Mesenchymal stem cell (in vitro differentiated cells and primary cell): ENCODE measurements at places on chromosomes 16 and 17.

DNA sequence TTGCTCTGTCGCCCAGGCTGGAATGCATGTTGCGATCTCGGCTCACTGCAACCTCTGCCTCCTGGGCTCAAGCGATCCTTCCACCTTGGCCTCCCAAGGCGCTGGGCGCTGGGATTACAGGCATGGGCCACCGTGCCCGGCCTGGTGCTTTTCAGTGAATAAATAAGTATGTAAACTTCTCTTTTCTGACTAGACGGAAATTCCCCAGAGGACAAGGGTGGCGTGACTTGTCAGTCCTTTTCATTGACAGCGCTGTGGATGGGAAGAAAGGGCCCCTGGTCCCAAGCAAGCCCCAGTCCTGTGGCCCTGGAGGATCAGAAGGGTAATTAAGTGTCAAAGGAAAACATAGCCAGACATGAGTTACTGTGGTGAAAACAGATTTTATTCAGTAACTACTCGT lies 9.6 kb upstream of the SPN start:
- DNase-seq: no peak

GRCh38 chr16:8720080-8720966 lies 45.9 kb downstream of the ABAT start:
- DNase-seq: no peak

DNA sequence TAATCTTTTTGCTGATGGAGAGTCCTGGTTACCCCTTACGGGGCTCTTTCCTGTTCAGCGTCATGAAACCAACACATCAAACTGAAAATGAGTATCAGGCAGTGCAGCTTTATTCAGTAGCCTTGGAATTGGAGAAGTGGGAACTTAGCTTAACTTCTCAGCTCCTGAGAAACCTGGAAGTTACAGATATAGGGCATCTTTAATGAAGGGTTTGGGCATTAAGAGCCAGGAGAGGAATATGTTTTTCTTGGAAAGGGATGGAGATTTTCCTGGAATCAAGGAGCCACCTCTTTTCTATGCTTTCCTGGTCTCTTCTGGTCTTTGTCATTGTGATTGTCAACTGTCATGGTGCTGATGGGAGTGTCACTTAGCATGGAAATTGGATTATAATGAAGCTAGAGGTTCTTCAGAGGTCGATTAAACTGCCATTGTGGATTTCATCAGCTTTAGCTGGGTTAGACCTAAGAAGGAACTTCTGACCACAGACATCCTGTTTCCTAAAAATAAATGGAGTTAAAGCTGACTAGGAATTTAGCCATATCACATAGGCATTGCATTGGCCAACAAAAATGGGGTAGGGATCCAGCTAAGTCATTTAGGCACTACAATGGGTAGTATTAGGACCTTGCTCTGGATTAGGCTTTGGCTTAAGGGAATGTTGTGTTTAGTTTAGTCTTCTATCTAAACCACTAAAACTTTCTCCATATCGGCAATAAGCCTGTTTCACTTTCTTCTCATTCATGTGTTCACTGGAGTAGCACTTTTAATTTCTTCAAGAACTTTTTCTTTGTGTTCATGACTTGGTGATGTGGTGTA lies 186.4 kb downstream of the BCAS3 start:
- DNase-seq: peak; percentile 6

- no peak for DNase-seq
These were observed 3.7 kb downstream of the GGA2 start for GRCh38 chr16:23506606-23506994.

- no peak for DNase-seq
These were observed 4.4 kb downstream of the OR3A3 start for GRCh38 chr17:3415610-3416009.

DNA sequence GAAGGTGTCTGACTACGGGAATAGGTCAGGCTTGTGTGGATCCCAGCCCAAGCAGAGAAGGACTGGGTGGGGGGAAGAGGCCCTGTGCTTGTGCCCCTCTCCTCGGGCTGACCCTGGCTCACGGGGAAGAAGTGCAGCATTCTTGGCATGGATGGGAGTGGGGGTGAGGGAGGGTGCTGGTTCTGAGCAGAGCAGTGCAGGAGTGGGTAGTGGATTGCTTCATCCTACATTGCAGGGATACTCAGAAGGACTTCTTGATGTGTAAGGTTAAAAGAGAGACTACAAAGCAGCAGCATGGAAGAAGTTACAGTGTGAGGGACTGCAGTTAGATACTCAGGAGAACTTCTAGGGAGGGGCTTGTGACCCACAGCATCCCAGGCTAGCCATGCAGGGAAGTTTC lies 2.1 kb downstream of the ARHGAP23 start:
- peak; percentile 61 for DNase-seq

- no peak for DNase-seq
These were observed 9.2 kb upstream of the PRR29 start for GRCh38 chr17:63988741-63989621.

- no peak for DNase-seq
These were observed 54.9 kb upstream of the TANC2 start for GRCh38 chr17:62911114-62911513.

GRCh38 chr17:2594722-2595599 lies 1.5 kb downstream of the PAFAH1B1 start:
- peak; percentile 39 for DNase-seq

DNA sequence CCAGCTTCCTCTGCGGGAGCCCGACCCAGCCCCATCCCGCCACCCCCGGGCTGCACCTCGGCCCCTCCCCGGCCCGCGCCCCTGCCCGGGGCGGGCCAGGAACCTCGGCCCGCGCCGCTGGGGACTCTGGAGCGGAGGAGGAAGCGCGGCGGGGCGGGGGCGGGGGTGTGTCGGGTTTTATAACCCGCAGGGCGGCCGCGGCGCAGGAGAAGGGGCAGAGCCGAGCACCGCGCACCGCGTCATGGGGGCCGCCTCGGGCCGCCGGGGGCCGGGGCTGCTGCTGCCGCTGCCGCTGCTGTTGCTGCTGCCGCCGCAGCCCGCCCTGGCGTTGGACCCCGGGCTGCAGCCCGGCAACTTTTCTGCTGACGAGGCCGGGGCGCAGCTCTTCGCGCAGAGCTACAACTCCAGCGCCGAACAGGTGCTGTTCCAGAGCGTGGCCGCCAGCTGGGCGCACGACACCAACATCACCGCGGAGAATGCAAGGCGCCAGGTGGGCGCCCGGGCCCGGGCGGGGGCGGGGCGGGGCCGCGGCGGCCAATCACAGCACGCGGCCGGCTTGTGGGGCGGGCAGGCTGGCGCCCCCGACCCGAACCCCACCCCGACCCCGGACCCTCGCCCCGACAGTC lies at the start of gene ACE:
Gene ACE, plus strand, starts transcription at position 208 of the 626 bp plus-strand sequence. Its CDS starts 34 bp downstream, at position 242.
- peak; percentile 20 for DNase-seq

GRCh38 chr16:69326172-69326873 lies 4.1 kb downstream of the PDF start:
- no peak for DNase-seq

DNA sequence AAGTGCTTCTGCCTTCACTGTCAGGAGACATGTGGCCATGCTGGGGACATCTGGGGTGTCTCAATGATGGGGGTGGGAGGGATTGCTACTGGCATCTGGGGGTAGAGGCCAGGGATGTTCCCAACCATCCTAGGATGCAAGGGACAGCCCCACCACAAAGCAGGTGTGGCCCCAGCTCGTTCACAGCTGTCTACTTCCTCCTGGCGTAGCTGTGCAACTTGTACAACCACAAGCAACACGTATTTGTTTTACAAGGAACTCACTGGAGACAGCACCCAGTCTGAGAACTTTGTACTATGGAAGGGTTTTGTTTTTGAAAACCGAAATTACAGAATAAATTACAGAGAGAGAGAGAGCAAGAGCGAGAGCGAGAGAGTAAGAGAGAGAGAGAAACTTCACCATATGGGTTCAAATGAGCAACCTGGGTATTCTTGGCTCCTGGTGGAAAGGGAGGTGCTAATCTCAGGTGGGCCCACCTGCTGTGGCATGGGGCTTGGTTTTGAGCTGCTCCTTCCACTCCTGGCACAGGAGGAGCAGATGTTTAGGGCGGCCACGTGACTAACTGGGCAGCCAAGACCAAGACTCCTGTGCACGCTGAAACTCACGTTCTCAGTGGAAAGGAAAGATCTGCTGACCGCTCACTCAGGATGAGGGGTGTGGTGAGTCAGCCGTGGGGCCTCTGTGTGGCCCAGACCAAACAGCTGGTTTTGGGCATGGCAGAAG lies 17.5 kb upstream of the TNFRSF13B start:
- DNase-seq: no peak

- DNase-seq: no peak
These were observed 129.6 kb downstream of the MRM1 start for GRCh38 chr17:36730857-36731490.

- peak; percentile 48 for DNase-seq
These were observed 31.1 kb downstream of the C16orf82 start for GRCh38 chr16:27097800-27098230.

- DNase-seq: peak; percentile 99
These were observed 5.6 kb downstream of the CPNE7 start for GRCh38 chr16:89581045-89581695.

- no peak for DNase-seq
These were observed 559 bp downstream of the ITGAM start for GRCh38 chr16:31260136-31260931.

GRCh38 chr17:81027591-81028505 lies 7.1 kb upstream of the BAIAP2 start:
- DNase-seq: no peak

- DNase-seq: no peak
These were observed 4.8 kb upstream of the PHF12 start for GRCh38 chr17:28956112-28956511.

GRCh38 chr17:60538726-60539125 lies 12.7 kb upstream of the APPBP2 start:
- DNase-seq: no peak

GRCh38 chr16:21986692-21987246 lies 14.1 kb downstream of the PDZD9 start:
- no peak for DNase-seq

DNA sequence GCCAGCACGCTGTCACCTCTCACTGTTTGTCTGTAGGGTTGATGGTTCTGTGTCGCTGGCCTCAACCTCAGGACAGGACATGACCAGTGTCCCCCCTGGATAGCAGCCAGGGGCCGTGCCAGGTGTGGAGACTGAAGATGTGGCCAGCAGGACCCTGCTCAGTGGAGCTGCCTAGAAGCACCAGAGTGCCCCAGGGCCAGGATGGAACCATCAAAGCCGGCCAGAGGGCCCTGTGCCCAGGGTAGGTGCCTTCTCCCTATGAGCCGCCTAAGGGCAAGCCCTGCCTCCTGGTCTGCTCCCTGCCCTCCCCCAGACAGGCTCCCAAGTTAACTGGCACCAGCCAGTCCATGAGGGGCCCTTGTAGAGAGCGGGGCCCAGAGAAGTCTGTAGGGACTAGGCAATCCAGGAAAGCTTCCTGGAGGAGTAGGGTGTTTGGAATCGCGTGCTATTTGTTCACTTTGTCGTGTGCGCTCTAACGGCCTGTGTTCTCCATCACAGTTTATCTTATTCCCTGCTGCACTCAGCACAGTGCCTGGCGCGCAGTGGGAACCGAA lies 546 bp upstream of the NDUFB10 start:
- no peak for DNase-seq

GRCh38 chr16:85019659-85020245 lies 7.8 kb upstream of the KIAA0513 start:
- no peak for DNase-seq

- DNase-seq: no peak
These were observed 1.6 kb downstream of the TELO2 start for GRCh38 chr16:1494711-1495110.

GRCh38 chr17:29116804-29117753 lies 63.1 kb downstream of the MYO18A start:
- peak; percentile 52 for DNase-seq

DNA sequence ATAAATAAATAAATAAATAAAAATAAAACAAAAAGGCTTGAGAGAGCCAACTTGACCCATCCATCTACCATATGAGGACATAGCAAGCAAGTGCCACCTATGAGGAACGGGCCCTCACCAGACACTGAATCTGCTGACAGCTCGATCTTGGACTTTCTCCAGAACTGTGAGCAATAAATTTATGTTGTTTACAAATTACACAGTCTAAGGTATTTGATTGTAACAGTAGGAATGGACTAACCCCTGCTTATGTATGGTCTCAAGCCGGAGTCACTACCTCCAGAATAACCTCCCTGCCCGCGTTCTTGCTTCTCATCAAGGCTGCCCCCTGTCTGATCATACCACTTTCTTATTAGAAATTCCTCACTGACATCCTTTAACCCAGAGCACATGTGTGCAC lies 9.9 kb downstream of the SLC5A11 start:
- no peak for DNase-seq

DNA sequence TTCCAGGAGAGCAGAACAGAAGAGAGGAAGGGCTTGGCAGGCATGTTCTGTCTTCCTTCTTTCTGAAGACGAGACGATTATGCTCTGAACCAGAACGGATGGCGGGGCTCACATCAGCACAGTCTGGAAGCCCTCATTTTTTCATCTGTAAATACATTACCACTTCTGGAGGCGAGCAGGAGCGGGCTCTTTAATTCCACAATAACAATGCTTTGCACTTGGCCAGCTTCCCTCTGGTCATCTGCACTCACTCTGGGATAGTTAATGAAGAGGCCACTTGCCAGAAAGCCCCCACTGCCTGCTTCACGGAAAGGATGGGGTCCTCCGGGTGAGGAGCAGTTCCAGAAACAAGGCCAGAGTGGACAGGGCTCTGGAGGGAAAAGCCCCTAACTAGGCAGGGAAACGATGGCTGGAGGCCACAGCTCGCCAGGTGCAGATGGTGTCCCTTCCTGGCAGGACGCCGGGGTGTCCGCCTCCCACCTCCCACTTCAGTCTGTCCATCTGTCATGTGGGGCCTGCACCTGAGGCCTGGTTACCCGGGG lies 13.1 kb upstream of the BCAR1 start:
- peak; percentile 36 for DNase-seq

GRCh38 chr17:70161519-70161918 lies 7.8 kb upstream of the KCNJ2 start:
- DNase-seq: no peak

- DNase-seq: no peak
These were observed 72.9 kb downstream of the TIMM22 start for GRCh38 chr17:1069847-1070246.

- DNase-seq: no peak
These were observed 65.0 kb downstream of the CEP95 start for GRCh38 chr17:64571746-64572145.

GRCh38 chr16:67395458-67396158 lies 2.3 kb upstream of the TPPP3 start:
- peak; percentile 67 for DNase-seq

DNA sequence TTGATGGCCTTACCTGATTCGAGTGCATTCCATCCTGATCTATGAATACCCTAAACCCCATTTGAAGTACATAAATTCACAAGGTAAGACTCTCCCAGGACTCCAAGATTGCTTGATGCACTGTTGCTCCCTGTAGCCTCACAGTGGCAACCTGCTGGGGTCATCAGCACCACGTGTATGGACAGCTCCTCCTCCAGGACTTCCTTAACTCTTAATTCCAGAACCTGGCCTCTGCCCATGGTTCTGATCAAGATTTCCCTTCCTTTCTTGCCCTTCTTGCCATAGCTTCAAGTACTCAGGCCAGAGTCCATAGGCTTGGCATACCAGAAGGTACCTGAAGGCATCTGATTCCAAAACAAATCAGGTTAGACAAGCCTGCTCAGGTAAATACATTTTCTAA lies 34.0 kb upstream of the NLK start:
- DNase-seq: peak; percentile 57
